Activated CD8-positive, alpha-beta T cell treated with anti-CD3 and anti-CD28 coated beads for 36 hours (primary cell): ENCODE measurements at places on chromosomes 5 and 9. TPM values are rescaled to one million over a fixed set of nuclear protein-coding genes. Genes with fewer than 3 reads are reported as not detected.

DNA sequence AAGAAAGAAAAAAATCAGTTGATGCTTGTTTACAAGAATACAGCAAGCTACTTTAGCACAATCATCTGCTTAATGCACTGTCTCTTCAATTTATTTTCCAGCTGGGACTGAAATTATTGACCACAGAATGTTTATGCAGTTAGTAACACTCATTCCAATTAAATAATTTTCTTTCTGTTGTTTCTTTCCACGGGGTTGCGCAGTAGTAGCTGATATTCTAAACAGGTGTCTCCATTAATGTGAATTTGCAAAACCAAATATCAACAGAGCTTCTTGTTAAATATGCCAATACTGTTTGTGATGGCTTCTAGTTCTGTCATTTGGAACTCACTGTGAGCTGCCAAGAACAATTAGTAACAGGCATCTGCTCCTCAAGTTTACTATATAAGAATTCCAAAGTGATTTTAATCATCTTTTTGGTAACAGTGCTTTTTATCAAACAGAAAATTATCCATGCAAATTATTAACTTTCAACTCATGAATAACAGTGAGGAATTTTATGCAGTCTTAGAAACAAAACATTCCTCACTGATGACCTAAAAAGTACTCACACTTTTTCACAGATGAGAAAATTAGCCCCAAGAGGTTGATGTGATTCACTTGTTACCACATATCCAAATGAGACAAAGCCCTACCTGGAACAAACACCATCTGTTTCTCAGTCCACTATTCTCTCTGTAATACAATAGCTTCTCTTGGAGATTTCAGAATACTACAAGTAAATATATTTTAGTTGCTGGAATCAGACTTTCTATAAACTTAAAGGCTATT lies 567.6 kb upstream of the RGMB start:
- no peak for DNase-seq
- H3K36me3 ChIP-seq, result no peaks in the 10 kb centered on the region
- H3K4me3 ChIP-seq, result no peak overlapping the region
- no peaks in the 10 kb centered on the region for H3K27me3 ChIP-seq

- no peak for DNase-seq
- no peak overlapping the region for H3K27ac ChIP-seq
- H3K27me3 ChIP-seq, result peaks cover 30% of the 10 kb centered on the region
- no peaks in the 10 kb centered on the region for H3K36me3 ChIP-seq
- H3K4me3 ChIP-seq, result no peak overlapping the region
These were observed 7.7 kb upstream of the C5orf47 start for GRCh38 chr5:173981185-173981761.

DNA sequence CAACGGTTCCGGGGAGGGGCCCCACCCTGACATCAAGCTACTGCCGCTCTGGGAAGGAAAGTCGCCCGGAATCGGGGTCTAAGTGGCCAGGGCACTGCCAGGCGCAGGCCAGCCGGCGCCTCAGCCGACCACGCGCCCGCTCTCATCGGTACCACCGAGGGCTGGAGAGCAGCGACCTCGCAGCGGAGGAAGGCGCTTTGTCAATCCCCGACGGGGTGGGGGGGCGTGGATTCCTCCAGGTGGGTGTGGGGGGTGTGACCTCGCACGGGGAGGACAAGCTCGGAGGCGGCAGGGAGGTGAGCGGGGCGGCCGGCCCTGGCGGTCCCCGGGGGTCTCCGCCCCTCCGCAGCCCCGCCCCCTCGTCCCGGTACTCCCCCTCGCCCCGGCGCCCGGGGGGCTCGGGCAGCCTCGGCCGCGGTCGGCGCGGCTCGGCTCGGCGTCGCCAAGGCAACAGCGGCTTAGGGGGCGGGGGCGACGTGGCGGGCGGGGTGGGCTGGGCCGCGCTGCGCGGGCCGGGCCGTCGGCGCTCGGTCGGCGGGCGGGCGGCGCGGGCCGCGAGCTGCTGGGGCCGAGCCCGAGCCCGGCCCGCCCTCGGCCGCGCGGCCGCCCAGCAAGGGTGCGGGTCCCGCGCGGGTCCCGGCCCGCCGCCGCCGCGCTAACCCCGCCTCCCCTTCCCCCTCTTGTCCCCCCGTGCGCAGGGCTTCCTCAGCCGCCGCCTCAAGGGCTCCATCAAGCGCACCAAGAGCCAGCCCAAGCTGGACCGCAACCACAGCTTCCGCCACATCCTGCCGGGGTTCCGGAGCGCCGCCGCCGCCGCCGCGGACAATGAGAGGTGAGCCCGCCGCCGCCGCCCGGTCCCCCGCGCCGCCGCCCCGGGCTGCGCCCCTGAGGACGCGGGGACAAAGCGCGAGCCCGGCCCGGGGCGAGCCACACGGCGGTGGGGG lies 47.5 kb downstream of the DAB2IP start:
- no peak overlapping the region for H3K27ac ChIP-seq
- H3K27me3 ChIP-seq, result peaks cover 28% of the 10 kb centered on the region
- H3K4me1 ChIP-seq, result peaks cover 5% of the 10 kb centered on the region
- no peaks in the 10 kb centered on the region for H3K36me3 ChIP-seq
- DNase-seq, result peak; percentile 74

GRCh38 chr9:2616692-2617377 lies 4.8 kb upstream of the VLDLR start:
- no peak for DNase-seq
- no peak overlapping the region for H3K4me3 ChIP-seq
- H3K27me3 ChIP-seq, result peaks cover 33% of the 10 kb centered on the region
- no peaks in the 10 kb centered on the region for H3K36me3 ChIP-seq

Gene CNTFR
- not detected for total RNA-seq
